GM12892 (cell line): ENCODE measurements at places on chromosomes 6 and 20.

DNA sequence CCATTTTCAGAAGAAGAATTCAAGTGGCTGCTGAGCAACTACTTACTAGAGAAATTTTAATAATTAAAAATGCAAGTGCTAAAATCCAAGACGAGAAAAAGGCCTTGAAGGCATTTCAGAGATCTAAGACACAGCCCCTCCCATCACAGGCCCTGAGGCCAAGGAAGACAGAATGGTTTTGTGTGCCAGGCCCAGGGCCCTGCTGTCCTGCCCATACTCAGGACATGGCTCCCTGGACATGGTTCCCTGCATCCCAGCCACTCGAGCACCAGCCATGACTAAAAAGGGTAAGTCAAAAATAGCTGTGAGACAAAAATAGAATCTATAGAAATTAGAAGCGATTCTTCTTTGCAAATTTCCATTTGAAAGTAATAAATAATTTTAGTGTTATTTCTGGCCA is 364.9 kb downstream of the COL12A1 start:
- no peak for DNase-seq

DNA sequence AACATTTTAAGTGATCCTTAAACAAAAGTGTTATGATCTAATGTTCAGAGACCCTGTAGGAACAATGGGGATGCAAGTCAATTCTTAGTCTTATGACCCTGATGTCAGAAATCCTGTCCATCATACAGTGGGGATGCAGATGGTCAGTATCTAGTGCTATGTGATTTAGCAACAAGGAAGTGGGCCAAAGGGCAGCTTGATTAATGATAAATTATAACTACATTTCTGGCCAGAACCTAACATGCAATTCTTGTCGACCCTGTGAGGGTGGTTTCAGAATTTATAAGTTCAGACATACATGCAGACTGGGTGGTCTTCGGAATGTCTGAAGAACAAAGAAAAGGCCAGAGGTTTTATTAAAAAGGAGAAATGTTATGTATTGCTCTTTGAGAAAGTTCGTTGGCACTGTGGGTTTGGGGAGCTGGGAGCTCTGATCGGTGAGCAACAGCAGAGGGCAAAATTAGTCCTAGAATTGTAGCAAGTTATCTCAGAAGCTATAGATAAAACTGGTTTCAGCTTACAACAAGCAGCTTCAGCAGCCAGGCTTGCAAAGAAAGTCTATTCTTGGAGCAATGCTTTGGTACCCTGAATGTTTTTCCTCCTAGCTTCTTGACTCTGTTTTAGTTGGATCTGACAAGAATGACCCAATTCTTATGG is 50.8 kb downstream of the RPF2 start:
- no peak for DNase-seq

GRCh38 chr6:7992002-7992815 is 72.0 kb downstream of the BLOC1S5 start:
- peak; percentile 40 for DNase-seq

GRCh38 chr20:19252451-19253120 is 40.1 kb downstream of the SLC24A3 start:
- DNase-seq = no peak

DNA sequence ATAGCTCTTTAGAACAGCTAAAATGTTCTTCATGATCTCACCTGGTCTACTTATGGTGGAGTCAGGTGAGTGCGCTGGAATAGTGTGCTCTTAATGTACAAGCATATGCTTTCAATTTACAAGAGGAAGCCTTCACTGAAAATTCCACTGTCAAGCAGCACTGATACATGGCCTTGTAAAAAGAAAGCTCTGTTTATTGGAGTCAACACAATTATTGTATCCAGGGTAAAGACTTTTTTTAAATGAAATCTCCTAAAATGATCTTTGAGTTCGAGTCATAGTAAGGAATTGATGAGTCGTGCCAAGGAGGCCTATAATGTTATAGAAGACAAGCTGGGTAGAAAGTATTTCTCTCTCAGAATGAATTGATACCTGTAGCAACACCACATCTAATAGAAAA is 41.6 kb upstream of the CARMIL1 start:
- no peak for DNase-seq

DNA sequence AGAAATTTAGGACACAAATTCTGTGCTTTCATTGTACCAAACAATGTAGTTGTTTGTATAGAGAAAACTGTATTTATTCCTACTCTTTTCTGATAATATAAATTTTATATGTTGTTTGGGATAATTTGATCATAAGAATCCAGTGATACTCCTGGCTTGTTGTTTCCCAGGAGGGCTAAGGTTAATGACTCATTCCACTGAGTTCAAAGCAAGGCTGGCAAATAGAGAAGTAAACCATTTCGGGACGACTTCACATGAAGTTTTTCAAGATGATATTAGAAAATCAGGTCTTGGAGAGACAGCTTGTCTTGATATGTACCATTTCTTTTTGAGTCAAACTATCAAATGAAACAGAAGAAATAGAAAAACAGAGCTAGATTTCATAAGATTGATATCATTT is 326.1 kb upstream of the CNR1 start:
- DNase-seq = no peak

DNA sequence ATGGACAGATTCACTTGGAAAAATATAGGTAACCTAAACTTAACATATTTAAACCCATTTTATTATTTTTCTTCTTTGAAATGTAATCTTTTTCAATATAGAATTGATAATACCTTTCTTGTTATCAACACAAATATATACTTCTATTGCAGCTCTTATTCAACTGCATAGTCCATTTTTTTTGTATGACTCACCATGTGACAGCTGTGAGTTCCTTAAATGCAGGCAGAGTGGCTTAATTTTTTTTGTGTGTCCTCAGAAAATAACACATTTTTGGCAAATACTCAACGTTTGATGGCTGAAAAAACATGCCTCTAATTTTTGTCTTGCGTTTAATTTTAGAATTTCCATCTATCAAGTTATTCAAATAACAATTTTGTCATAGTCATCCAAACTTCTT is 454.8 kb downstream of the PHF3 start:
- no peak for DNase-seq

DNA sequence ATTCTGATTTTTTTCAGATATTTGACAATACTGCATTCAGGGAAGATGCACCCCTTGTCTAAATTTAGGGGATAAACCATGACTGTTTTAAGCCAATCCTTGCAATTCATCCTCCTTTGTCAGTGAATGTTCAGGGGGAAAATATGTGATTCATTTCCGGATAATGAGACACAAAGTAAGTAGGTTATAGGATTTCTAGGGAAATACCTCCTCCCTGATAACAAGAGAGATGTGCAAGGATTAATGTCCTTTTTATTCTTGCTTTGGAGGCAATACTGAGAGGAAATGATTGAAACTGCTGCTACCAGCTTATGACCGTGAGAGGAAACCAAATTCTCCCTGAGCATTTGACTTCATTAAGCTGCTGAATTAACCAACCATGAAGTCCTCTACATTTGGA is 161.3 kb upstream of the EYA4 start:
- no peak for DNase-seq

- no peak for DNase-seq
Measured at GRCh38 chr6:104521176-104521575, 338.5 kb downstream of the HACE1 start.

- DNase-seq = no peak
Measured at GRCh38 chr6:169883316-169883715, 131.9 kb downstream of the ERMARD start.

GRCh38 chr6:161169696-161170095 is 104.2 kb downstream of the AGPAT4 start:
- no peak for DNase-seq

DNA sequence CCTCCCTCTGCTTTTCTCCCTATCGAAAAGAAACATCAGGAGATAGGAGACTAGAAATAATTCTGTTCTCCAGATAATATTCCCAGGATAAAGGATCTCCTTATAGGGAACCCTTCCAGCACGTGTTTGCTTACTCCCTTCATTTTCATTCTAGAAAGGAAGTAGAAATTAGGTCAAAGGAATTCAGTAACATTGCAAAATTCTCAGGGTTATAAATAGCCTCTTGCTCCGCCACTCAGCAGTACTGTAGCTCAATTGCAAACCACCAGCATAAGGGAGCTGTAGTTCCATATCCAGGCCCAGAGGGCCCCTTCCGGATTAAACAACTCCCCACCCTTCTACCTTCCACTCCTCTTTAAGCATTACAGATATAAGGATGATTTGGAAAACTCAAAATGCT is 6.2 kb downstream of the ELMO2 start:
- no peak for DNase-seq

- DNase-seq = no peak
Measured at GRCh38 chr20:17787816-17788215, 88.0 kb downstream of the BANF2 start.

- DNase-seq = no peak
Measured at GRCh38 chr6:132751306-132751705, 6.4 kb downstream of the VNN2 start.

DNA sequence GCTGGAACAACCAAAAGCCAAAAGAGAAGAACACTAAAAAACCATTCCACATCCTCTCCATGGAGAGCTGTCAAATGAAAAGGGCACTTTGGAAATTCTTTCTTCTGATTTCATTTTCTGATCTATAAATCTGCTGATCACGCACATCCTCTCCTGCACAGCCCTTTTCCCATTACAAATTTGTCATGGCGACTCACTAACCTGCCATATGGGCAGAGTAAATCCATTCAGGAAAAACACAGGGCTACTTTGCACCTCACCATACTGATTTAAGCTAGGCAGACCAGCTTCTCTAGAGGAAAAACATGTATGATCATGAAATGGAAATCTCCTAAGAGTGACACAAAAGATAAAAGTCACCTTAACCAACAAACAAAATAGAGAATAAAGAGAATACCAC is 26.0 kb downstream of the TOMM6 start:
- DNase-seq = no peak

- DNase-seq = no peak
Measured at GRCh38 chr6:126440923-126441322, 101.0 kb downstream of the CENPW start.

DNA sequence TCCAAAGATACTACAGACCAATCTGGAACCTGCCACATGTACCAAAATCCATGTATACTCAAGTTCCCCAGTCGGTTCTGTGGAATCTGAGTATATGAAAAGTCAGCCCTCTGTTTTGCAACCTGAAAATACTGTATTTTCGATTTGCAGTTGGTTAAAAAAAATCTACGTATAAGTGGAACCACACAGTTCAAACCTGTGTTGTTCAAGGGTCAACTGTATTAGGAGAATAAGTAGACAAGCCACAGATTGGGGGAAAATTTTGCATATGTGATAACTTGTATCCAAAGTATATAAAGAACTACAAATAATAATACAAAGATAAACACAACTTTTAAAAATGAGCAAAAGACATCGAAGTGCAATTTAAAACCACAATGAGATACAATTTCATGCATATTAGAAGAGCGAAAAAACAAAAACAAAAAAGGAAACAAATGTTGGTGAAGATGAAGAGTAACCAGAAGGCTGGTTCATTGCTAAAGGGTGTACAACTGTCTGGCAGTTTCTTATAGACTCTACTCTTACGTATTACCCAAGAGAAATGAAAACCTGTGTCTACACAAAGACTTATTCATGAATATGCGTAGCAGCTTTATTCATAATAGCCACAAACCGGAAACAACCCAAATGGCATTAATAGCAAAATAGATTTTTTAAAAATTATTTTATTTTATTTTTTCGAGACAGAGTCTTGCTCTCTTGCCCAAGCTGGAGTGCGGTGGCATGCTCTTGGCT is 180.8 kb downstream of the BCAS1 start:
- no peak for DNase-seq

DNA sequence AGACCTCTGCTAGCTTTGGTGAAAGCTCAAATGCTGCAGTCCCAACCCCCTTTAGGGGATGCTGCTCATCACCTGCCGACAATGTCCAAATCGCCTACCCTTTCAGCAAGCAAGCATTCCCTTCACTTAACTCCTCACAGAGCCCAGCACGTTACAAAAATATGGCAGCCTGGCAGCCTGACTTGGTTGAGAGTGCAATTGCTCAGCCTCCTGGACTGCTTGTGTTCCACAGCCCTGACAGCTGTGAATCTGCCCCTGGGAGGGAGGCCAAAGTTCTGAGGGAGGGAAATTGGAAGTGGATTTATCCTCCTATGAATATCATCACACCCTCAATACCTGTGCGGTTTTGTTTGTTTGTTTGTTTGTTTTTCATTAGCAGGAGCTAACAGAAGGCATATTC is 231.0 kb downstream of the HIVEP2 start:
- no peak for DNase-seq

GRCh38 chr20:39623584-39624234 is 661.6 kb downstream of the DHX35 start:
- DNase-seq = no peak

- no peak for DNase-seq
Measured at GRCh38 chr6:13286181-13286580, 42.2 kb downstream of the TBC1D7 start.

GRCh38 chr20:45173522-45173921 is 1.2 kb upstream of the PI3 start:
- DNase-seq = no peak

DNA sequence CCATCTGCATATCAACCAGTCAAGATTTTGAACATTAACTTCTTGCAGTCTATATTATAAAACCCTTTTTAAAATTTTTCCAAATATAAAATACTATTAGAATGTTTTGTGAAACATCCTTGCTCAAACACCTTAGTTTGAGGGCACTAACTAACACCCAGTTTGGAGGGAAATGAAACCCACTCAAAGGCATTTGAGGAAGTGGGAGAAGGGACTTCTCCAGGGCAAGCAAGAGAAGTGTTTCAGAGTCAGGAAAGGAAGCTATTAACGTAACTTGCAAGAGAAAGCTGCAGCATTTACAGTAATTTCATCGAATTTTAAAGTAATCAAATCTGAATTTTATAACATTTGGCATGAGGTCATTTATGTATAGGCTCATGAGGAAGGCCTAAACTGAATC is 21.3 kb downstream of the MTFR2 start:
- DNase-seq = no peak

DNA sequence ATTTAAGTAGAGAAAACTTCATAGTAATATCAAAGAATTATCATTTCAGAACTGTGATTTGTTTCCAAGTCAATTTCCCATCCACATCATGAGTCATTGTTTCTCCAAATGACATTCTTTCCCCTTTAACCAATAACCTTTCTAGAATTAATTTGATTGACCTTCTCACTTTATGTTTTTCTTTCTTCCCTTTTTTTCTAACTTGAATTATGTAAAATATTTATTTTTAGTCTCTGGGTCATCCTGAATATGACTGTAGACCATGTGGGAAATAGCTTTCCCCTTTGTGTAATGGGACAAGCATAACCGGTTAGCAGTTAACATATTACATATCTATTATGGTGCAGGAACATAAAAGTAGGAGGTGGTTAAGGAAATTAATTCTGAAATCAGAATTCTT is 291.1 kb downstream of the GJA1 start:
- no peak for DNase-seq

DNA sequence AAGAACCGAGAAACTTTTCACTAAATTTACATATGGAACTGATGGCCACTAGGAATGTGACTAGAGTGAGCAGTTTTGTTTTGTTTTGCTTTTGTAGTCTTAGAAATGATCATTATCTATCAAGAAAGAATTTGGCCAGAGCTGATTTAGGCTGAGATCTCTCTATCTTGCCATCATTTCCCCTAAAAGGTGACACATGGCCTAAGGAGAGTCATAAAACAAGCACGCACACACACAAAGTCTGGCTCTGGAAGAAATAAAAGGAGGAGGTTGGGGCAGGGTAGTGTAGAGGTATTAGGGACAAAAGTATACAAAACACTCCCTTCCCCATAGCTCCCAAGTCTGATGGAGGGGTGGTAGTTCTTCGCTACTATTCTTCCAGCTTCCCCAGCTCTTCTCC is 56.4 kb downstream of the RIPOR2 start:
- no peak for DNase-seq
